ENCODE measurements at places on chromosomes 16 and 17.

GRCh38 chr17:34356194-34356593 lies at the start of gene CCL13:
Gene CCL13, plus strand, starts transcription at chr17:34356480. Its CDS starts 47 bp downstream, at chr17:34356527.
- no peak for DNase-seq

- DNase-seq: no peak
Observed at GRCh38 chr17:5683241-5683640, 98.9 kb upstream of the NLRP1 start.

DNA sequence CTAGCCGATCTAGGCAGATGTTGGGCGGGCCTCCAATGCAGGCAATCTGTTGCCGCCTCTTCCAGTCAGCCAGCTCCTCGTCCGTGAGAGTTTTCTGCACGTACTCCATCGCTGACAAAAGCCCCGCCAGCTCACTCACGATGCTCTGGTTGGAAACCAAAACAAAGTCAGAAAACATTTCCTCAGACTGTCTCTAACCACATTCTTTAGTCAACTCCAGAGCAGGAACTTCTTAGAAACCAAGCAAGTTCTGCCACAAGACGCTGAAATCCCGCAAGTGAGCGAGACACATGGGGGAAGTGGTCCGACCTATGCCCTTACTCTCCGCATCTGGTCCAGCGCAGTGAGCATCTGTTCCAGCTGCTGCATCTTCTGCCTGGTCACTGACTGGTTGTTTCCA lies 49.1 kb downstream of the STAT5A start:
- DNase-seq: no peak

DNA sequence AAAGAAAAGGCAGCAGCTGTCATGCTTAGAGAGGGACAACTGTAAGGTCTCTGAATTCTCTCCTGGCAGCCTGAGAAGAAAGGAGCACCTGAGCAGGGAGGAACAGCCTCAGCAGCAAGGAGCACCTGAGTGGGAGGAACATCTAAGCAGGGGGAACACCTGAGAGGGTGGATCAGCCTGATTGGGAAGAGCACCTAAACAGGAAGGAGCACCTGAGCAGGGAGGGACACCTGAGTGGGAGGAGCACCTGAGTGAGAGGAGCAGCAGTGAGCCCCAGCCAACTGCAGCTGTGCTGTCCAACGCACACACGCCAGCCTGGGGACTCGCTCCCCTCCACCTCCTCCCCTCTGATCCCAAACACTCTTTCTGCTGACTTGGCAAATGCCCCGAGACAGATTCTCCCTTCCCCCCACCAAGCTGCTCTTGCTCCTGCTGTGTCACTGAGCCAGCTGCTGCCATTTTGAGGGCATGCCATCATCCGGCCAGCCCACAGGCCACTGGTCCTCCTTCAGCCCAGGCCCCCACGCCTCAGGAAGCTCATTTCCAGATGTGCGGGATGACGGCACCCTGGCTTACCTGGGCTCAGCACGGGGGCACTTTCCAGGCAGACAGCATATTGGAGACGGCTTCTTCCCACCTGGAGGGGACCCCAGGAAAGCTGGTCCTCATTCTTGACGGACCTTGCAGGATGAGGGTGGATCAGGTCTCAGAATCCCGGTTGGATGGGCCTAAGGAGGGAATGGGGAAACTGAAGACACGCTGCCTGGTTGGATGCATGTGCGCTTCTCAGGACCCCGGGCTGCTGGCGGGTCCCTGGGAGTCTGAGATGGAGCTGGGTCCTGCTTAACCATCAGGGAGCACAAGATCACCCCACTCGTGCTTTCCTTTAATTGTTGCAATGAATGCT lies 57.7 kb upstream of the RBFOX3 start:
- no peak for DNase-seq

- no peak for DNase-seq
Observed at GRCh38 chr17:34378664-34379101, 15.7 kb upstream of the CCL1 start.

GRCh38 chr16:69924777-69925191 lies 26.4 kb upstream of the CLEC18A start:
- no peak for DNase-seq

GRCh38 chr17:81210868-81211267 lies 11.9 kb downstream of the CEP131 start:
- DNase-seq: no peak

GRCh38 chr16:72788269-72788809 lies 259.6 kb downstream of the ZFHX3 start:
- DNase-seq: no peak

DNA sequence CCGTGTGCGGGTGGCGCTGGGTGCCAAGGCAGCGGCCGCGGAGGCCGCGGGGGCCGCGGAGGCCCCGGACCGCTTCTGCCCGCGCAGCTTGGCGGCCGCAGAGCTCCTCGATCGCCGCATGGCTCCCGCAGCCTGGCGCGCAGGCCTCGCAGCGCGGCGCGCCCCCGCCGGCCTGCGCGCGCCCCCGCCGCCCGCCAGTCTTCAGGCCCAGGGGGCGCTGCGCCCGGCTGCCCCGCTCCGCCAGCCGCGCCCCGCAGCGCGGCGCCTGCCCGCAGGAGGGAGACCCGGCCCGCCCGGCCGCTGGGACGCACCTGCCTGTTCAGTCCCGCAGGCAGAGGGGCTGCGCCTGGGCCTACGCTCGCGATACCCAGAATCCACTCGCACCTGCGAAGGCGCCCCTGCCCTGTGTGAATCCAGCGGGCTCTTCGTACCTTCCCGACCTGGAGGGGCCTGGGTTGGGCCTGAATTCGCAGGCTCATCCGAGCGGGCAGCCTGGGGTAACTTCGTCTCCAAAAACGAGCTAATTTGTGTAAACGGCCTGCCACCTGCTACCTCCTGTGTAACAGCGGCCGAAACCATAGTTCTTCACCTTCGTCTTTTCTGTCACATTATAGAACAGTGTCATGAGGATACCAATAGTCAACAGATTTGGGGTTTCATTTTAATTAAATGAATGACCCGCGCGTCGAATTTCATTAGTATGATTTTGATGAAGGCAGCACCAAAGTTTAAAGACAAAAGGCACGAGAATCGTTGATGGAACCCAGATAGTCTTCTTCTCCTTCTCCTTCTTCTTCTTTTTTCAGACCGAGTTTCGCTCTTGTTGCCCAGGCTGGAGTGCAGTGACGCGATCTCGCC lies at the start of gene CENPV:
TSS of gene CENPV (minus strand) at position 153 of the 858 bp plus-strand sequence. CDS start at position 120, 33 bp downstream.
- DNase-seq: no peak

DNA sequence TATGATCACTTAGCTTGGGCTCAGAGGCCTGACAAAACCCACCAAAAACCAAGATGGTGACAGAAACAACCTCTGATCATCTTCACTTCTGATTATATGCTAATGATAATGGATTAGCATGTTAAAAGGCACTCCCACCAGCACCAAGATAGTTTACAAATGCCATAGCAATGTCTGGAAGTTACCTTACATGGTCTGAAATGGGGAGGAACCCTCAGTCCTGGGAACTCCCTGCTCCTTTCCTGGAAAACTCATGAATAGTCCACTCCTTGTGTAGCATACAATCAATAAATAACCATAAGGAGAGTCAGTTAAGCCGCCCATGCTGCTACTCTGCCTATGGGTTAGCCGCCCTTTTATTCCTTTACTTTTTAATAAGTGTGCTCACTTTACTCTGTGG lies 120.0 kb upstream of the HS3ST4 start:
- no peak for DNase-seq

DNA sequence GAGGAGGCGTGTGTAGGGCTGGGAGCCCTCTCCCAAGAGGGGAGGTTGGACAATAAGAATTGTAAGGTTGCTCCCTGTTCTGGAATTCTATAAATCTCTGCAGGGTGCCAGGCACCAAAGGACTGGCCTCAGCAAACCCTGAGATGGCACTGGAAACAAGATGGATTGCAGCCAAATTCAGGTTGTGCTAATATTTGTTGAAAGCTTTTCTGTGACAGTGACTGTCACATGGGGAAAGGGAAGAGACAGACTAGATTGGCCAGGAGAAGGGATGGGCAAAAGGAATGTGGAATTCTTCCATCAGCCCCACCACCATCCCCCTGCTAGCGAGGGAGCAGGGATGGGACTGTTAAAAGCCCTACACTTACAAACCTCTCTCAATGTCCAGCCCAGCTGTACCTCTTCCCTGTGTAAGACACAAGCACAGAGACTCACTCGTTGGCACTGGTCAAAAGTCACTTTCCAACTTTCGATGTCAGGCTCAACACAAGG lies 62.4 kb downstream of the SOX9 start:
- no peak for DNase-seq

GRCh38 chr17:81084680-81085419 lies 49.9 kb downstream of the BAIAP2 start:
- DNase-seq: no peak

DNA sequence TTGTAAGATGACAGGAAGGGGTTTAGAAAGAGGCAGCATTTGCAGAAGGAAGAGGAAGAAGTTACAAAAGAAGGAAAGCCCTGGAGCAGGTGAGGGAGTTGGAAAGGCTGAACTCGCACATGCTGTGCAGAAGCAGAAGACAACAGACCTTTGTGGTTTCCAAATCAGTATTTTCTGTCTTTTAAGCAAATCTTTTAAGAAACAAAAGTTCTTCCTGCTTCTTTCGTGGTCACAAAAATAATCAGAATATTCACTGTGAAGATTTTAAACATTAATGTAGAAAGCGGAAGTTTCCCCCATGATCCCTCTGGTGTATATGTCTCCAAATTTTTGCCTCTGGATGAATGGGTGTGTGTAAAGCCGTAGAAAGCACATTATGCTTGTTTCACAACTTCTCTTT lies 25.8 kb downstream of the ZNRF1 start:
- no peak for DNase-seq

DNA sequence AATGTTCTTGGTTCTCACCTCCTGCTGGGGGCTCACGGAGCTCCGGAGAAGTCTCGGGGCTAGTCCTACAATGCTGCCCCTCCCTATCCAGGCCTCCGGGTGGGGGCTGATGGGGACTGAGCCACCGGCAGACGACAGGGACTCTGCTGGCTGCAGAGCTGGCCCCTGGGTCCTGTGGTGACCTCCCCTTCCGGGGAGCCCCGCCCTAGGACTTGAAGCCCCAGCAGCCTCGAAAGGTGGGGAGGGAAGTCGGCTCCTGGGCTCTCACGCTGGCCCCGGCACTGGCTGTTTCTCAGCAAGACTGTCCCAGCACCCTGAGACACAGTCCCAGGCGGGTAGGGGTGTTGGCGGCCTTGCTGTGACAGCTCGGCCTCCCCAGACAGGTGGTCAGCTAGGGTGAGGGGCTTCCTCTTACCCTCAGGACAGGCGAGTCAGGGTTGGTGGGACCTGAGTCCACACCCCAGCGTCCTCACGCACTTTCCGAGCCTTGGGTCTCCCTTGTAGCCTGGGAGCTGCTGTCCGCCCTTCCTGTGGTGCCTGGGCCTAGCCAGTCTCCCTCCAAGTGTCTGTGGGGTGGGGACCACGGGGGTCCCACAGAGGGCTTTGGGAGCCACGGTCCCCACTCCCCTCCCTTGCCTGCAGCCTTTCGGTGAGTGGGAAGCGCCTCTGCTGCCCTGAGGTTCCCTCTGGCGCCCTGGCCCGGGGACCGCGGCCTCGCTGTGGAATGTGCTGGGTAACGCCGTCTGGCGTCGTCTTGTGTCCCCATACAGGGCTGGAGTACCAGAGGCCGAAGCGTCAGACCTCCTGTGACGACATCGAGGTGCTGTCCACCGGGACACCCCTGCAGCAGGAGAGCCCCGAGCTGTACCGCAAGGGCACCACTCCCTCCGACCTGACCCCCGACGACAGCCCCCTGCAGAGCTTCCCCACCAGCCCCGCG lies 76.6 kb downstream of the KLHDC4 start:
- no peak for DNase-seq

- no peak for DNase-seq
Observed at GRCh38 chr17:17120294-17120693, 78.0 kb downstream of the MPRIP start.

DNA sequence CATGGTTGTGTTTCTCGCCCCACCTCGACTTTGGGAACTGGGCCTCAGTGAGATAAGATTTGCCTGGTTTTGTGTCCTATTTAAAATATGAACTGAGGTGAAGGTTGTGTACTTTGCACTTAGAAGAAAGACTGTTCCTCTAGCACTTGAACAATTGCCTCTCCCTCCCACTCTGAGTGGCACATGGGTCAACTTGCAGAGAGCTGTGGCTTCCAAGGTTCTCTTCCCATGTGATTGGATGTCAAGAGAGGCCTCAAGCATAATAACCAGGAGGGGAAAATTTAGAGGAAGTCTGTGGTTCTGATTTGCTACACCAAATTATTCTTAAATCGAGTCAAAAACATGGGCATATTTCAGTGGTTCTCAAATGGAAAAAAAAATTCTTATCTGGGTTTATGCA lies 329.2 kb downstream of the HS3ST3B1 start:
- DNase-seq: no peak

- DNase-seq: peak; percentile 84
Observed at GRCh38 chr17:43367737-43368242, 31.0 kb upstream of the ARL4D start.

DNA sequence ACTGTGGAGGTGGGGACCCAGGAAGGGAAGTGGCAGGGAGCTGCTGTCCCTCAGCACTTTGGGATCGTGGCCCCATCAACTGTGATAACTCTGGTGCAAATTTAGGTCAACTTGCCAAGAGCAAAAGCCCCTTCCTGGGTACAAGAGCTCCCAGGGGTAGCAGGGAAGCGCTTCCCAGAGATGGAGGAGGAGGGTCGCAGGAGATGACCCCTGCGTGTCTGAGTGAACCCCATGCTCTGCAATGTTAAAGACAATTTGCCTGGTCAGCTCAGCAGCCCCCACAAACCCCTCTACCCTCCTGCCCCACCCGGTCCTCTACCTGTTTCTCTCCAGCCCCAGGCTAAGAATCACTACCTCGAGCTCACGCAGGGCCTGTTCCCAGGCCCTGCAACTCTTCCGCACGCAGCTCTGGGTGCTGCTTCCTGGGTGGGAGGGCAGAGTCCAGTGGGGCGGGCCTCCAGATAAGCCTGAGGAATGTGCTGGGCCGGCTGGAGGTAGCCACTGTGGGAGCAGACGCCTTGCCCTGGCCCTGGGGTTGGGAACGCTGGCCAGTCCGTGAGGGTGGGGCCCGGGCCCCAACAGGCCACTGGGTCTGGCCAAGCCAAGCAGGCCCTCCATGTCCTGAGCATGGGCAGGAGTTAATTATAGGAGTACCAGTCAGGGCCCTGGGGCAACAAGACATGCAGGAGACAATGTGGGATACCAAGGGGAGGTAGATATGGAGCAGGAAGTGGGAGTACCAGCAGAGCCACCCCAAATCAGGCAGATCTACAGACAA lies 6.1 kb downstream of the DOK4 start:
- no peak for DNase-seq

DNA sequence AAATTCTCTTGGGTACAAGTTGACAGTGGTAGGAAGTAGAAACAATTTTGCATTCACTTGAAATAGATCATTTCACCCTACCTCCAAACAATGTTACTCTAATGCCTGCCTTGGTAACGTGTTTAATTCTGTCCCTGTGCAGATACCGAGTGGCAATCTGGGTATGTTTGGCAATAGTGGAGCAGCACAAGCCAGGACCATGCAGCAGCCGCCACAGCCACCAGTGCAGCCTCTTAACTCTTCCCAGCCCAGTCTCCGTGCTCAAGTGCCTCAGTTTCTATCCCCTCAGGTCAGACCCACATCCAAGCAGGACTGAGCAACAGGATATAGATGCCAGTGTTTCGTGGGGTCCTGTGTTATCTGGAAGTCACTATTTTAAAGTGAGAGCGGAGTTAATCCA lies 49.3 kb downstream of the TMC6 start:
- no peak for DNase-seq

DNA sequence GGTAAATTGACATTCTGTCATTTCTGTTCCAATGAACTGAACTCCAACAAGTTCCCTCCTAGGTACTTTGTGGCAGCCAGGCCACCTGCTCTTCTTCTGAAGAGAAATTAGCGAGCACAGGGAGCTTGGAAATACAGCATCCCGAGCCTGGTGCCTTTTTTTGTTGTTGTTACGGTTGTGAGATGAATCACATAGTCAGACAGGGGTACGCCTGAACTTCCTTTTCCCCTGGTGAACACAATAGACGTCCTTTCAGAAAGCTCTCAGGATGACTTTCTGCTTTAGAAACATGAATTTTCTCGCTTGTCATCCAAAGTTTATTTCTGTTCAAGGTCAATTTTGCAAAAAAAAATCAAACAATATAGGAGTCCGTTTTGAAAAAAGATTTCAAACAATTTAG lies 53.9 kb upstream of the XYLT1 start:
- no peak for DNase-seq
